ENCODE measurements at places on chromosomes 5 and 9.

DNA sequence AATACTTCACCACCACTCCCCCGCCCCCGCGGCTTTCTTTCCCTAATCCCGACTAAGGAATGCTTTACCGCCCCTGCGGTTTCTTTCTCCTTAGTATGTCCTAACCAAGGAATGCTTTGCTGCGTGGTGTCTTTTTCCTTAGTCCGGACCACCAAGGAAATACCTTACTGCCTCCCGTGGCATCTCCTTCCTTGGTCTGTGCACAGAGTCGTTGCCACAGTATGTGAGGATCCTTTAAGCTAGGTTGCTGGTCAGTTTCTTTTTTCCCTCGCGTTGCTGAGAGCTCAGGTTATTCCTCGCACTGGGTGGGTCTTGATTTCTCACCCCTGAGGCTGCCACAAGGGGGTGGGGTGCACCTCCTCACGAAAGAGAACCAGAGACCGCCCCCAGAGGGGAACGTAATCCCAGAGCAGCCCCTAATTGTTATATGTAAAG lies 309.4 kb downstream of the NR3C1 start:
- no peak for DNase-seq

GRCh38 chr5:126736141-126736540 lies 40.8 kb upstream of the LMNB1 start:
- no peak for DNase-seq

- DNase-seq = no peak
Measured at GRCh38 chr9:110742741-110743371, 74.3 kb downstream of the MUSK start.

- no peak for DNase-seq
Measured at GRCh38 chr5:124576848-124577409, 169.5 kb downstream of the ZNF608 start.

DNA sequence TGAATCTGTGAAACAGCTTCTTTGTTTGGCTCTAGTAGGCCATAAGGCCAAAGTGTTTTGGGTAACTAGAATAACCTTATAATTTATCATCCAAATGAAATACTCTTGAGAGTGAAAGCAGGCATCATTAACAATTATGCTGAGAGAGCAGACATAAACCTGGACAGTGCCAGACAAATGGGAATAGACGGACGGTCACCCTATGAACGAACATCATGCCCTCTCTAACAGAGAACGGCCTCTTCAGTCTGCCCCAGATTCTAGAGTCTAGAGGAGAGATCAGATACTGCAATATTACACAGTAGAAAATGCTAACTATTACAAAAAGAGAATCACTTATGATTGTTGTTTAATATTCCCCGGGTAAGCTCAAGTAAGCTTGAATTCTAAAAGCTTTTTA lies 68.5 kb downstream of the APBA1 start:
- no peak for DNase-seq

DNA sequence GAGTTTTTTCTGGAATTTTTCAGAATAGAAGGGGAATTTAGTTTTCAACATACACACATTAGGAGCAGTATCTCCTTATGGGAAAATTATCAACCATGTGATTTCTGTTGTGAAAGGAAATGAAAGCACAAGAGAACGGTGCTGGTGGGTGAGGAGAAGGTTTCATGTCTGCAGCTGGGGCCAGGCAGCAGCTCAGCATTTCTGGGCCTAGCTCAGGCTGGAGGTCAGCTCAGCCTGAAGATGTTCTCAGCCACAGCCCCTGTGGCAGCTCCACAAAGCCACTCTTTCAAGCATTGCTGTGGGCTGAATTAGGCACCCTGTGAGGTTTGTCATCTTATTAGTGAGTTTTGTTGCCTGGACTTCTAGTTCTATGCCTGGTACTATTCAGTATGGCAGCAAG lies 90.3 kb downstream of the DIRAS2 start:
- DNase-seq = peak; percentile 10

DNA sequence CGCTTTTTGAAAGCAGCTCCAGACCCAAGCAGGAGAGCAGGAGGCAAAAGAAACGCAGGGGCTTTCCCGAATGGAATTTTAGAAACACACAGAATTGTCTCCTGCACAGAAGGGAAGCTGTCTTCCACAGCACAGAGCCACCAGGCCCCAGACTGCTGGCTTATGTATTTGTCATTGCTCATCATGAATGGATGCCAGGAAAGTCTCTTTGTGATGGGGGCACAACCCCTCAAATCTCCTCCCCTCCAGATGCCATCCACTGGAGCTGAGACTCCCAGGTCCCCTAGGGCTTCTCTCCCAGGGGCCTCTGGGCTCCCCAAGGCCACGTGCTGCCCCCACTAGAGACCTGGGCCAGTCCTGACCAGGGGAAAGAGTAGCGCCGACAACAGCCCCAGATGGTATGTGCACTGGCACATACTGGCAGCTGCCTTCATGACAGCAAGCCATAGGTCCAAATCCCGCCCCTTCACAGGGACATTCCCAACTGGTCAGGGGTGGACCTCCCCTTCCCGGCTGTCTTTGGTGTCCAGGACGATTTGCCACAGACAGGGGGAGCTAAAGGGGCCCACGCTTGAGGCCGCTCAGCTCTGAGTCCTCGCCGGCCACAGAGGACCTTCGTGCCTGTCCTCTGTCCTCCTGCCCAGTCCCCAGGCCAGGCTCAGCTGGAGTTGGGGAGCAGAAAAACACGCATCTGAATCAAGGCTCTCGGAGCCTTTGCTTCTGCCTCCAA lies 127.8 kb downstream of the KCNIP1 start:
- no peak for DNase-seq

- DNase-seq = peak; percentile 68
Measured at GRCh38 chr5:139664086-139664693, 16.0 kb downstream of the CXXC5 start.

DNA sequence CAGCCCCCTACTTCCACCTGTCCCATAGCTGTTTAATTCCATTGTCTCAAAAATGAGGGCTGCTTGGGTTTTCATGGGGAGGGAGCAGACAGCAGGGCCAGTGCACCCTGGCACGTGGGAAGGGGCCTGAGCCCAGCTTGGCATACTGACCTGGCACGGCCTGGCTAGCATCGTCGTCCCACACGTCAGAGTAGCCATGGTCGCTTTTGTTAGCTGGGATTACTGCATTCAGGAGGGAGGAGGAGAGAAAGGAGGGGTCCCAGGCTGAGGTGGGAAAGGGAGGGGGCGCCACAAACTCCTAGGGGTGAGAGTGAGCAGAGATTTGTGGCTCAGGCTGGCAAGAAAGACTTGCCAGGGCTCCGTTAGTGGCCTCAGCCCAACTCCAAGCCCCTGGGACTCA lies 21.1 kb upstream of the CYSTM1 start:
- DNase-seq = no peak

DNA sequence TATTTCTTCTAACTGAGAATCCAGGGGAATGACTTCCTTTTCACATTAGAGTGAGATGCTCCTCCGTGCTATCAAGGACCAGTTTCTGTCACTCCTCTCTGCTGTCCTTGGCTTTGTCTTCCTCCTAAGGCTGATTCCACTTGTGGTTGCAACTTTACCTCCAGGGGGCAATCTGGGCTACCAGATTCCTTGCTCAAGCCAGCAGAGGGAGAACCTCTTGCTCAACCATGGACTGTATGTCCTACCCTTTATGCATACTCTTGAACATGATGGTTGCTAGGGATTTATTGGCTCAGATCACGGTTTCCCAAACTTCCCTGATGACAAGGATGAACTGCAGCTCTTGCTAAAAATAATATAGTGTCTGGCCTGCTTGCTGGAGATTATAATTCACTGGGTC lies 24.0 kb downstream of the NNT start:
- DNase-seq = no peak

DNA sequence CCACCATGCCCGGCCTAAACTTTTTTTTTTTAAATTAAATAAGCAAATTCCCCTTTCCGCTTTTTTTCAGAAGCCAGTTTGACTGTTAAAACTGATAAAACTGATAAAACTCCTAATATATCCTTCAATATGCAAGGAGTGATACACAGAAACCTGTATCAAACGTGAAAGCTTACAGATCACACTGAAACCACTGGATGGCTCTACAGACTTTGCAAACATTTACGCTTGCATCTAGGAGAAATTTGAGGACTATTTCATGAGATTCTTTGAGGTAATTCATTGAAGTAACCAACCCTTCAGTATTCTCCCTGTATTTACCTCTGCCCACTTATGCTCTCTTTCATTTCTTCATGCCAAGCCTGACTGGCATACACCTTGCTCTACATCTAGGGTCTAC lies 40.6 kb upstream of the CHD1 start:
- no peak for DNase-seq

DNA sequence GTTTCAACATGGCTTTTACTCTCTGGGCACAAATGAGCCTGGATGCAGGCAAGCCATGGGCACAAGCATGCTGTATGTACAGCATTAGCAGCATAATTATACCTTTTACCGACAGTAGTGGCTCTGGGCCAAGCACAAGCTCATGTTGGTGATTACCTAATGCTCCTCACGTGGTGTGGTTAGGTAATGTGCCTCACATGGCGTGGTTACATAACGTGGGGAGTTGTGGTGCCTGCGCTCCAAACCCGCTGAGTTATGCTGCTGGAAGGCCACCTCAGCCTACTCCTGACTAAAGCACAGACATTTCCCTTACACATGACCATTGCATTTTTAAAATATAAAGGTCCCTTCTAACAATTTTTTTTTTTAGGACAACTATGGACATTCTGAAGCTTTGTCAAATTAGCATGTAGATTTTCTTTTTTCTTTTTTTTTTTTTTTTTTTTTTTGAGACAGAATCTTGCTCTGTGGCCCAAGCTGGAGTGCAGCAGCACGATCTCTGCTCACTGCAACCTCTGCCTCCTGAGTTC lies 794.0 kb downstream of the EFNA5 start:
- DNase-seq = no peak

GRCh38 chr5:147751156-147751830 lies 31.2 kb downstream of the JAKMIP2 start:
- no peak for DNase-seq

DNA sequence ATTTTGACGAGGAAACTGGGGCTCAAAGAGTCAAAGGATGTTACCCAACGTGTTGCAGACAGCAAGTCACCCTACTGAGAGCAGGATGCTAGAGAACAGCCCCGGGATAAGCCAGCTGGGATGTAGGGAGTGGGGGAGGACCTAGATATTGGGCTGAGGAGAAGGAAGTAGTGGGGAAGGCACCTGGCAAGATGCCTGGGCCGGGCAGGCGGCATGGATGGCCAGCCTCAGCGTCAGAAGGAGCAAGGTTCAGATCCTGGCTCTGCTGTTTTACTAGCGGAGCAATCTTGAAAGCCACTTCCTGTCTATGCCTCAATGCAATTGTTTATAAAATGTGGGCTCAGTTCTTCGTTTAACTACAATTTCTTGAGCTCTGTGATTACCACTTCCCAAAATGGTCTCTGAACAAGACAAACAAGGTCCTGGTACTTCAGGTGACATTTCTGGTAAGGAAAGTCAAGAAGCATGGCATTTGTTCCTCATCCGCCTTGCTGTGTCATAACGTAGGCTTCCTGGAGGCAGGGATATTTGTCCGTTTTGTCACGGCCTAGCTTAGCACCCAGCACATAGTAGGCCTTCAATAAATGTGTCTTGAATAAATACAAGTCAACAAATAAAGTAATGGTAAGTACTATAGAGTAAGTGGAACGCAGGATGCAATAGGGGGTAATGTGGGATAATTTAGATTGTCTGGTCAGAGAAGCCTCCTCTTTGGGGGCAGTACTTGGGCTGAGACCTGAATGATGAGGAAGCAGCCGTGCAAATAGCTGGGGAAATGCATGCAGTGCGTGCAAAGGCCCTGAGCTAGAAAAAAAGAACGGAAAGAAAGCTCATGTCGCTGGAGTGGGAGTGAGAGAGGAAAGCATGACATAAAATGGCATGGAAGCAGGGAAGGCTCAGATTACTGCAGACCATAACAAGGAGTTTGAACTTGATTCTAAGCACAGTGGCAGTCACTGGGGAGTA lies 70.5 kb downstream of the SMIM23 start:
- DNase-seq = no peak

- DNase-seq = no peak
Measured at GRCh38 chr5:116942622-116943021, 368.0 kb upstream of the SEMA6A start.

DNA sequence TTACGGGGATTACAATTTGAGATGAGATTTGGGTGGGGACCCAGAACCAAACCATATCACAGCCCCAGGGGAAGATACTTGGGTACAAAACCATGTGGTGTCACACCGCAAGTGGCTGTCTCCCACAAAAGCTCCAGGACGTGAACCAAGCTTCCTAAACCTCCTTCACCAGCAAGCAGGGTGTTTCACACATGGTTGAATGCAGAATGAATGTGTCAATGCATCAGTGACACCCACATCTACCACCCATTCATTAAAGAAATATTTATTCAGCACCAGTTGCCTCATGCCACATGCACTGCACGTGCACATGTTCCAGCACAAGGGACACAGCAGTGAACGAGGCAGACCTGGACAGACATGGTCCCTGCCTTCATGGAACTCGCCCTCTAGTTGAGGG lies 70.9 kb upstream of the SPOCK1 start:
- no peak for DNase-seq

DNA sequence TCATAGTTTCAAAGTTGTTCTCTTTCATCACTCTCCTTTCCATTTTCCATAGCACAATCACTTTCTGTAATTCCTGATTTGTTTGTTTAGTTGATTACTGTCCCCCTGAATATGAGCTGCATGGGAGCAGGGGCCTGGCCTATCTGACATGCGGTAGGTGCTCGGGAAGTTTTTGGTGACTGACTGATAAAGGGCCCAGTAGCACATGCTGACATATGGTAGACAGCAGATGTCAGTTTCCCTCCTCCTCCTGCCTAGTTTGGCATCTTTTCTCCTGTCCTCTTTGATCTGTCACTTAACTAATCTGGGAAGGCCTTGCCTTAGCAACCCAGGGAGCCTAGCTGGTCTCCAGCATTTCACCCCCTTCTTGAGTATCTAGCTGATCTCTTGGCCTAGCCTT lies 14.4 kb downstream of the GALNT12 start:
- DNase-seq = no peak

DNA sequence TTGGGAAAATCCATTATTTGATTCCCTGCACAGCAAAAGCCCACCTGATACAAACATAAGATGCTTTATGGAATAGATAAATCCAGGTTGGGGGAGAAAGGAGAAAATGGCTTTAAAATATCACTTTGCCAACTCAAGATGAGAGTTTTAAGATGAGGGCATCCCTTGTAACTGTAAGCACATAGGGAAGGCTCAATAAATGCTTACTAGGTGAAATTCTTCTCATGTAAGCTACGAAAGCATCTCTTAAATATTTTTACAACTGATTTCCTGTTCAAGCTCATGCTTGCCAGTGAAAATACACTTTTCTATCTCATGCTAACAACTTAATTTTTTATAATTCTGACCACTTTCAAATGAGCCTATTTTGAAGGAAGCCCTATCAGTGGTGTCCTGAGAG lies 11.5 kb downstream of the CDH6 start:
- no peak for DNase-seq
